ENCODE measurements at places on chromosomes 5 and 9.

DNA sequence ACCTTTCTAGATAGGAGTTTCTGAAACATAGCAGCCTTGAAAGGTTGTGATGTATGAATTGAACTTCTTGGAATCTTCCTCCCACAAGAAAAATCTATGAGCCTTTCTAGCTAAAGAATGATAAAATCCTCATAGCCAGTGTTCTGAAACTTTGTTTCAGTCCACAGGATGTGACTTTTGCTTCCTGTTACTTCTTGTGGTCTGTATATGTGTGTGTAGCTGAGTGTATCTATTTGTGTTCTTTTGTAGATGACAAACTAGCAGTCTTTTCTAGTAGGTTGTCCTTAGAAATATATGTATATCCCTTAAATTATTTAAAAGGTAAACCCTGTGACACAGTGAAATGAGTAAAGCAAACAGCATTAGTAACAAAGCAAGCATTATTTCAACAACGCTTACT lies 188.8 kb downstream of the MRPS30 start:
- DNase-seq, result no peak

DNA sequence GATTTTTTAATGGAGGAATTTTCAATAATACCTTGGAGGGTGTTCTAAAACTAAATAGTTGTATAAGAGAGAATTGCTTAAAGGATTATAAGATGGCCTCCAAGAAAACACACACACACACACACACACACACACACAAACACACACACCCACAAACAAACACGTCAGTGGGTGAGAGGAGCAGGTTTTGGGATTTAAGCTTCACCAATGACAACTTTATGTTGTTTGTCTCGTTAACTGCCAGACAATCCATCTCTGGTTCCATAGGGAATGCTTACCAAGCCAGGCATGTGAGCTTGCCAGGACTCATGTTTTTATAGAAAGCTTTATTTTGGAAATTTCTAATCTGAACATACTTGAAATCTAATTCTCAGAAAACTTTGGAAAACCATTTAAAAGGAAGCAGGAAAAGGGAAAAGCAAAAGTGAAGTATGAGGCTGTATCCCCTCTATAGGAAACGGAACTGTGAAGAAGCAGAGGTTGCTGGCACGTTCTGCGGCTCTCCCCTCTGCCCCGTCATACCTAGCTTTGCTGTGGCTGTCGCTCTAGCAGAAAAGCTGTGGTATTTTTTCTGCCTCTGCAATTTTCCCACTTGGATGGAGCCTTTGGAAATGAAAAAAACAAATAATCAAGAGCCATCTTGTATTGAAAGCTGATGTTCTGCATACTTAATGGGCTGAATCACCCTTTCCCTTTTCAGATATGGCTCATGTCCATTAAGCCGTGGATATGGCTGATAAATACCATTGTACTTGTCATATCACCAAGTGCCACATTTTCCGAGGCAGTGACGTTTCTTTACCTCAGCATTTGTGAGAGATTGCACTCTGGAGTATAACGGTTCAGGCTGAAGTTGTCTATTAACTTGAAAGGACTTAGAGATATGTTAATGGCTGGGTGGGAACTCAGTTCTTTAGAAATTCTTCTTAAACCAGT lies 112.7 kb downstream of the NTRK2 start:
- DNase-seq, result no peak

- DNase-seq, result no peak
Observed at GRCh38 chr5:95858023-95858461, 35.5 kb upstream of the GLRX start.

DNA sequence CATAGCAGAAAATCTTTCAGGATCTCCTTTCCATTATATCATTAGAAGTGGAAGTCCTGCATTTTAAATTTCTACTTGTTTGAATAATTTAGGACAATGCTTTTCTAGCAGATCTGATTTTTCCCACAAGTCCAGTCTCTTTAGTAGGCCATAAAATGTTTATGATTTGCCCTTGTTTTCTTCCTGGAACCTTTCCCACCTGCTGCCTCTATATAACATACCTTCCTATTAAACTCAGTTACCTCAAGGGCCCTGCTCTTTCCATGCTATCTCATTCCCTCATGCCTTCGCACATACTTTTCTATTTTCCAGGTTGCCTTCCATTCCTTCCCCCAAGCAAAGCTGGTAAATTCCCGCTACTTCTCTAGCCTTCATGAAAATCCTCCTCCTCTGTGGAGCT lies 187.0 kb upstream of the EFNA5 start:
- no peak for DNase-seq

GRCh38 chr9:136151214-136151804 lies 32.6 kb upstream of the TMEM250 start:
- DNase-seq, result no peak

DNA sequence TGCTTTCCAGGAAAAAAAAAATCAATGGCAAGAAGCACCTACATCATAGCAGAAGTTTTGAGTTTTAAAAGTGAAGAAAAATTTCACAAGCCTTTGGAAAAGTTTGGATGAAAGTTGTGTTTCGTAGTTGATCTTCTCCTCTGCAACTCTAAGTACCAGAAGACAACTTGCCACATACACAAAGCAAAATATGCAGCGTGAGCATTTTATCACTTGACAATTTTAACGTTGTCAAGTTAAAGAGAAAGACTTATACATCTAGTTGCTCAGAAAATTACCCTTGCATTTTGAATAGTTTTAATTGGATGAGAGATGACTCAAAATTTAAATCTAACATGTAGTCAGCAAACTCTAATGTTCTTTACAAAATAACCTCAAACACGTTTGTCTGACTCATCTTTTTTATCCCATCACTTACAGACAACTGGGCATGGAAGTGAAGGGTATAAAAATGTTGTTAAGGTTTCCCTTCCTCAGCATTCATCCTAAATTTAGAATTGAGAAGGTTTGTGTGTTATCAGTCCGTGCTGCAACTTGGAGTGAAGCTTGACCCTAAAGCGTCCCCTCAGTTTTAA lies 213.4 kb downstream of the MARCHF11 start:
- no peak for DNase-seq

DNA sequence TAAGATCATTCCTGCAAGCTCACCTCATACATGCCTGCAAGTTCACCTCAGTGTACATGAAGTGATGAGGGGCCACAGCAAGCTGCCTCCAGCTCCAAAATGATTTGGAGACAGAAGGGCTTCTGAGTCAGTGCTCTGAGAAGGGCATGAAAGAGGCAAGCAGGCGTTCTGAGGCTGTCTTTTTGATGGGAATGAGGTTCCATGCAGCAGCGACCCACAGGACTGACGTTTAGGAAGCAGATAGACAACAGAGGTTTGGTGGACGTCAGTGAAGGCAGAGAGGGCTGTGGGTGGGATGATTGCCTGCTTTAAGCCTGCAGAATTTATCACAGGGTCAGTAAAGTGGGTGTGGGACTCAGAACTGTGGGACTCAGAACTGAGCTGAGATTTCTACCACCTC lies 8.9 kb upstream of the SMIM32 start:
- no peak for DNase-seq
